Activated naive CD4-positive, alpha-beta T cell (primary cell): ENCODE measurements at places on chromosomes 13 and 19.

GRCh38 chr19:53989600-53990533 lies 1.6 kb upstream of the CACNG6 start:
- no peak for DNase-seq

GRCh38 chr19:7848779-7849457 lies 18.9 kb downstream of the EVI5L start:
- DNase-seq = no peak

- no peak for DNase-seq
Observed at GRCh38 chr19:9936326-9937000, at the start of gene OLFM2. OLFM2 (minus strand) TSS chr19:9936515; CDS start chr19:9936366, 149 bp downstream.

- DNase-seq = no peak
Observed at GRCh38 chr13:98606296-98606695, 29.4 kb upstream of the STK24 start.

DNA sequence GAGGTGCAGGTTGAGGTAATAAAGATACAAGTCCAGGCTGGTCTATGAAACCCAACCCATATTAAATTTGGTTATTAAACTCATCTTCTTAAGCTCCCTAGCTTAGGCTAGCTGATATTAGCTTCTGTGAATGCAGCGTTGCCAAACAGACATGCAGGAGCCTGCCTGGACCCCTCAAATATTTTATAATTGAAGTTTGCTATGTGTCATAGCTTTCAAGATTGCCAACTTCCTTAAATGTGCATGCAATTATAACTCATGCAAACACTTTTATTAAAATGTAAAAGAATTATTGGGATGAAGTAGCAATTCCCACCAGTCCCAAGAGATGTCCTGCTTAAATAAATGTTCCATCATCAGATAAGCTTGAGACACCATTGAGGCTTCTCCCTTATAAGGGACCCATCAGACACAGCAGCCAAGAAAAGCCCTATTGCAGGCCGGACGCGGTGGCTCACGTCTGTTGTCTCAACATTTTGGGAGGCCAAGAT lies 51.3 kb downstream of the MBNL2 start:
- DNase-seq = no peak

DNA sequence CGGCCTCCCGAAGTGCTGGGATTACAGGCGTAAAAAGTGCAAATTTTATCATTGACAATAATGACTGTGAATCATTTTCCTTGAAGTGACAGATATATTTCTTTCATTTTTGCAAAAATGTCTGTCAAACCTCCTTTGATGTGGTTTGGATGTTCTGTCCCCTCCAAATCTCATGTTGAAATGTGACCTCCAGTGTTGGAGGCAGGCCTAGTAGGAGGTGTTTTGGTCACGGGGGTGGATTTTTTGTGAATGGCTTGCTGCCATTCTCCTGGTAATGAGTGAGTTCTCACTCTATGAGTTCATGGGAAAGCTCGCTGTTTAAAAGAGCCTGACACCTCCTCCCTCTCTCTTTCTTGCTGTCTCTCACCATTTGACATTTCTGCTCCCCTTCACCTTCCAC lies 5.5 kb upstream of the SLC1A6 start:
- no peak for DNase-seq

DNA sequence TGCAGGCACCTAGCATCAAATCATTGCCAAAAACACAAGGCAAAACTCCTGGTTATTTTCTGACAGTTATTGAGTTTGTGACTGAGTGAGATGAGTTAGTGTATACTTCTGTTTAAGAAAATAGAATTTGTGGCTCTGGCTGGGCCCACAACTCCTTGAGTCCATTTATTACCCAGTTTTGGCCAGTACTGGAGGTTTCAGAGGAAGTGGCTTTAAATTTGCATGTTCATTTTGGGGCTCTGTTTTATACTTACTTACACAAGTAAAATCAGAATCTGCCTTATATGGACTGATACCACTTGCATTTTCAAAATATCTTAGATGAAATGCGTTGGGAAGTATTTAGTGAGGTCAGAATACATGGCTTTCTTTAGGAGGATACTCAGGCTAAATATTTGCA lies 29.0 kb downstream of the TNFSF11 start:
- no peak for DNase-seq

DNA sequence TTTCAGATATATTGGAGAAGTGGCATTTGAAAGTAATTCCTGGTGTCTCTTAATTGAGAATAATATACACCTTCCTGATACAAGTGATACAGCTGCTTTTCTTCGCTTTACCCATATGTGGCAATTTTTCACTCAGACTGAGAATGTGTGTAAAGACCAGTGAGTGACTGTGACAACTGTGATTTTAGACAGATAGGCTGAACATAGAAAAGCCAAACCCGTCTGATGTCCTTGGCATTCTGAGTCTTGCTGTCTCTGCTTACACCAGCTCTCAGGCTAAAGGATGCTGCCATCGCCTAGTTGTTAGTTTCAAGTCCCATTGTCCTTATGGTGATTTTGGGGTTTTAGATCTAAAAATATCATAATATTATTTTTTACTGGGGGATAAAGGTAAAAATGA lies 492.6 kb downstream of the RFC3 start:
- DNase-seq = no peak
